ENCODE measurements at places on chromosomes 12 and 14.

- no peak for DNase-seq
Observed at GRCh38 chr14:88379706-88380343, 5.6 kb upstream of the SPATA7 start.

DNA sequence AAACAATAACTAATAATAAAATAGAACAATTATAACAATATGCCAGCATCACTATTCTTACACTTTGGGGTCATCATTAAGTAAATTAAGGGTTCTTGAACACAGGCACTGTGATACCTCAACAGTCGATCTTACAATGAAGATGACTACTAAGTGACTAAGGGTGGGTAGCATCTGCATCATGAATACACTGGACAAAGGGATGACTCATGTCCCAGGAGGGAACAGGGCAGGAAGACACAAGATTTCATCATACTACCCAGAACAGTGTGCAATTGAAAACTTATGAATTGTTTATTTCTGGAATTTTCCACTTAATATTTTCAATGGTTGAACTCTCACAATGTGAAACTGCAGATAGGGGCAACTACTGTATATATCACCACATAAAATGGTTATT is 19.7 kb downstream of the TSPAN19 start:
- DNase-seq: no peak

GRCh38 chr14:24436355-24437019 is 6.1 kb downstream of the SDR39U1 start:
- DNase-seq: no peak

DNA sequence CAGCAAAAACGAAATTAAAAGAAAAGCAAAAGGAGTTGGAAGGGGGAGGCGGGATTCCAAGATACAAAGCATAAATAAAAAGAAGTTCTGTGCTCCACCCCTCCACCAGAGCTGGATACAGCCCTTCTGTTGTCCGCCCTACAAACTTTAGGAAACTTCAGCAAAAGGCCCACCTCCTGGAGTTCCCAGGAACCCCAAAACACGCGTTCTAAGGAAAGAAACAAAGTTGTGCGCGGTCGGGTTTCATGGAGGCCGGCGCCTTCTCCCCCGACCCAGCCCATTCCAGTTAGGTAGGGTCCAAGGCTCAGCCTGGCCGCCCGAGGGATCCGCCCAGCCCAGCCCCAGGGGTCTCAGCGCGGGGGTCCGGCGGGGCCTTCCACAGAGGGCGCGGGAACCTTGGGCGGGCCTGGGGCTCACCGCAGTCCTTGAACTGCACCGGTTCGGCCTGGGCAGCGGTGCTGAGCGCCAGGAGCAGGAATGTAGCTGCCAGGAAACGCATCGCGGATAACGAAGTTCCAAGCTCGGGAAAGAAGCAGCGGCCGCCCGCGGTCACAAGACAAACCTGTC is at the start of gene NPC2:
Gene NPC2 (minus strand): TSS at position 530 of the 567 bp plus-strand sequence. CDS start 31 bp downstream, at position 499.
- DNase-seq: no peak

- no peak for DNase-seq
Observed at GRCh38 chr14:24235804-24236688, 3.3 kb downstream of the GMPR2 start.

DNA sequence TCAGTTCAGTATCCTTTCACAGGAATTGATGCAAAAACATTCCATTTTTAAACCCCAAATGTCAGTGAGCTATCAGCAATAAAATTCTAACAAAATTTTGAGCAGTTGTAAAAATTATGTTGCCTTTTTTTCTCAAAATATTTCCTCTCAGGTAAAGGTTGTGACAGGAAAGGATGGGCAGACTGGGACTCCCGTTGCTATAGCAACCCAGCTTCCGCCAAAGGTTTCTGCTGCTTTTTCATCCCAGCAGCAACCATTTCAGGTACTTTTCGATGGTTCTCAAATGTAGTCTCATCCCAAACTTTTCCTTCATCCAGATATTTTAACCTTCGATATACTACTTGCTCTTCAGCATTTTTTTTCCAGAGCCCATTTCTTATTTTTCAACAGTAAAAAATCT is 13.6 kb downstream of the EP400 start:
- no peak for DNase-seq

DNA sequence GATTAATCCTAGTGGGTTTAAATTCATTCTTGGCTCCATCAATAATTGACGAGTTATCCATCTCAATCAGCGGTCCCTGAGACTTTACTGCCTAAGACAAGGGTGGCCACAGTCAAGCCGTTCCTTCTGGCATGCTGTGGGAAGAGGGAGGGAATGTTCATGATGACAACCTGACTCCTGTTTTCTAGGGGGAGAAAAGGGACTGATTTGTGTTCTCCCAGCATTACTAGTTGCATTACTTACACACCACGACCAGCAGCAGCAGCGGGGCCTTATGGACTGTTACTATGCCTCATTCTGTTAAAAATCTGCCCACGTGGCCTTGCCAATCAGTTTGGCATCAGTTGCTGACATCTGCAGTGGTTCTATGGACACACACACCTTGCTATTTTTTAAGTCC is 29.9 kb downstream of the PLEKHG7 start:
- no peak for DNase-seq

DNA sequence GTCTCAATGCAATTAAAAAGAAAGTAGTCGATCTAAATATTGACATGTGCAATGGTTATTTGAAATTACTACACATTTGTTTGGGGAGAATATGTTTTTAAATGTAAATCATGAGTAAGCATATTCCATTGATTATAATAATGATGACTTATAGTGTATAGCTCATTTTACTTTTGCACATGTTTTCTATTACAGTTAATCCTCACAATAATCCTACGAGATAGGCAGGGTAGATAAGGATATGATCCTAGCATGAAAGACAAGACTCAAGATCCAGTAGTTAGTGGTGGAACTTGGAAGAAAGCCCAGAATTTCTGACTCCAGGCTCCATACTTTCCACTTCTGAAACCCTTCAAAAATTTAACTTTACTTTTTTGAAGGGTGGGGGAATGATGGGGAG is 94.0 kb downstream of the NAV3 start:
- DNase-seq: no peak

- DNase-seq: no peak
Observed at GRCh38 chr14:59439256-59439965, 25.8 kb downstream of the GPR135 start.

DNA sequence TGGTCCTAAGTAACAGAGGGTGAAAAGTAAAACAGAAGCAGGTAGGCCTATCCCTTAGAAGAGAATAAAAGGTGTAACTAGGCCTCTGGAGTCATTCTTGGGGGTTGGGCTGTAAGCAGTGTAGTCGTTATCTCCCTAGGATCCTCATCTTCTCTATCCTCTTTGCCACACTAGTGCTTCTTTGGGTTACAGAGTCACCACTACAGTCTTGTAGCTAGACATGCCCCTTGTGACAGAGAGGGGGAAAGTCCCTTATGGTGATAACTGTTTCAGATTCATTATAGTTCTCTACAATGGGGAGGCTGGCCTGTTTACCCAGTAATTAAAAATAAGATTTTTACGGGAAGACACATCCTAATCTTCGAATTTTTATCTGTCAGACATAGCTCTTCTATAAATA is 16.4 kb upstream of the SRP54 start:
- no peak for DNase-seq

- DNase-seq: no peak
Observed at GRCh38 chr14:67636361-67636919, 16.7 kb downstream of the ARG2 start.

- DNase-seq: no peak
Observed at GRCh38 chr14:37223947-37224474, 26.3 kb downstream of the MIPOL1 start.

- DNase-seq: no peak
Observed at GRCh38 chr14:89805501-89805900, 149.0 kb downstream of the EFCAB11 start.

DNA sequence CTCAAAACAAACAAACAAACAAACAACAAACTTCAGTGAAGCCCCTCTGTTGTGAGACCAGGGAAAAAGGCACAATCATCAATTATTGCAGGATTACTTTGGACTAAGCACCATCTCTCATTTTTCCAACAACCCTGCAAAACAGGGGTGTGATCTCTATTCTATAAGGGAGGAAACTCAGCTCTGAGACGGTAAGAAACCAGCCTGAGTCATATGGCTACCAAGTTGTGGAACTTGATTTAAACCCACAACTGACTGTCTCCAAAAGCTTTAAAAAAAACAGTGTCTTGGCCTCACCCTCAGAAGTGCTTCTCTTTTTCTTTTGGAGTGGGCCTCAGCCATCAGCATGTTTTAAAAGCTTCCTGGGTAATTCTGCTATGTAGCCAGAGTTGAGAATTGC is 49.8 kb downstream of the RIN3 start:
- no peak for DNase-seq

GRCh38 chr12:80107221-80107620 is 7.9 kb downstream of the OTOGL start:
- DNase-seq: no peak

GRCh38 chr12:65631621-65632111 is 192.6 kb upstream of the HMGA2 start:
- DNase-seq: no peak

DNA sequence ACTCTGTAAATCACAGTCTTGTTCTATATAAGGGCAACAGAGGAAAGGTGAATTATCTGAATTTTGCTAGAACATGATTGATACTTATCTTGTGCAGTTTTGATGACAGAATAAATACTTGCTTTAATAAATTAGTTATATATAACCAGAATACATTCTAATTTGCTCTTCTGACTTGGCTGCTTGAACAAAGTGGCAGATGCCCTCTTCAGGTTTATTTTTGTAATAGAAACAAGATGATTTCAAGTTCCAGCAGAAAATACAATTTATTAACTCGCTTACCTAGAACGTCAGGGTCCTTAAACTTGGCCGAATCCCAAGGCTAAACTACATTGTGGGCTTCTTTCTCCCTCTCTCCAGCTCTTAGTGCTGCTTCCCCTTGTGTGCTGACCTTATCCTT is 57.6 kb upstream of the SSTR1 start:
- DNase-seq: no peak

DNA sequence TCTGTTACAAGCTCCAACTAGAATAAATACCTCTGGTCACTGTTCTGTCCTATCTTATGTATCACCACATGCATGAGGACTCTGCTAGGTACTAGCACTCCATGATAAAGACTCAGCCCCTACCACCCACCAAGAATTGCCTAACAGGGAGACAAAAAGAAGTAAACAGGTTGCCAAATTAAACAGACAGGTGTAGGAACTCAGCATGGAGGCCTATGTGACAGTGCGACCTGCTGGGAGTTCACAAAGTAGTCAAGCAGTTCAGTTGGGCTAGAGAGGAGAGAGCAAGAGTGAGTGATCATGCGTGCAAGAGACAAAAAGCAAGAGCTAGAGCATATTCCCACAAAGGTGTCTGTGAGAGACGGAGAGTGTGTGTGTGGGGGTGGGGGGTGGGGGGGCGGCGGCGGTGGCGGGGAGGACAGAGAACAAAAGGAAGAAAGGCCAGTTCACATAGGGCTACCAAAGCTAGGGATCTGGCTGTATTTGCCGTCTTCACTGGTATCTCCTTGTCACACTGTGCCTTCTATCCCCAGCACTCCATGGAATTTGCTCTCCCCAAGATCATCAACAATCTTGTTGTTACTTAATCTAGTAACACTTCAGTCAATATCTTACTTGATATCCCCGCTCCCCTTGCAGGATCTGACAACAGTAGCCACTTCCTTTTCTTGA is 81.2 kb downstream of the SPPL3 start:
- DNase-seq: no peak

DNA sequence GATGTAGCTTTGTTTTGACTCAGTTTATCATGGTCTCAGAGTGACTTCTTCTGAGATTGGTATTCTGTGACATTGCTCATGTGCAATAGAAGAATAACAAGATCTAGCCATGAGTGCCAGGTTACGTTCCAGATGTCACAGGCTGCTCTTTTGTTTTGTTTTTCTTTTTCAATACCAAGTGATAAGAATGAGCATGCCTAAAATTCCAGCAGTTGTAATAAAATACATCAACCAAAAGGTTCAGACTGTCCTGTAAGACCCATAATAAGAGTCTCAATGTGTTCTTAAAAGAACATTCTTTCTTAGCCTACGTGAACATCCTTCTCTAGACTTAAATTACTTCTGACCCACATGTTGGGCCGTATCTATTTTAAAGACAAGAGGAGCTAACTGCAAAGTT is 669.2 kb downstream of the DIO2 start:
- no peak for DNase-seq

DNA sequence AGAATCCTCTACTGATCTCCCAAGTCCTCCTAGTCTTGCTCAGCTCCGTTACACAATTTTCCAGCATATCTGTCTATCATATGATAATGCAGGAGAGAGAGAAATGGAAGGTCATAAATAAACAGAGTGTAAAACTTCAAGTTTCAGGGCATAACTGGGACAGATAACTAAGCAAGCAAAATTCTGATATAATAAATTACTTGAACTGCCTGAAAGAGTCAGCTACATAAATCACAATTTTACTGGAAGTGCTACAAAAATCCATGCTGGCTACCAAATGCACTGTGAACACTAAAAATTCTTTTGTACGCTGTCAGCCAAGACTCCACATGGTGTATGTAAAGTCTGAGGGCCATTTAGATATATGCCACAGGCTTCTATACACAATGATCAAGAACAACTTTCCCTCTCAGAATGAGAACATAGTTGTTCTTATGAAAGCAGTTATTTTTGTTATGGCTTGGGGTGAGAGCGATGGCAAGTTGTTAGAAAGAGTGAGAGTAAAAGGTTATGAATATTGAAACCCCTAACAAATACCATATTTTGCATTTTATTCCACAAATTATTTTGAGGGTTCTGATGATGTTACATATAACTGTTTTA is 41.1 kb downstream of the GRIP1 start:
- no peak for DNase-seq

DNA sequence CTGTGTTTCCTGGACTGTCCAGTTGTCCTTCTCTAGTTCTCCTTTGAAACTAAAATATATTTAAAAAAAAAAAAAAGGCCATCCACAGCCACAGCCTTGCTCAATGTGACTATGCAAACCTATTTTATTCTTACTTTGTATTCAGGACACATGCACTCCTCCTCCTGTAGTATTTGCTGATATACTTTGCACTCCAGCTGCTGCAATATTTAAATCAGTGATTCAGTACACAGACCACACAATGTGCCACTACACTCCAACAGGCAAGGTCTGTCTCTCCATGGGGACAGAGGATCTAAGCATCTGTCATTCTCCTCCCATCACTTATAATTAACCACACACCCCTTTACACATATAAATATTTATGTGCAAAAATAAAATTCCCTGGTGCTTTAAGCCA is 40.2 kb upstream of the CCDC196 start:
- no peak for DNase-seq

DNA sequence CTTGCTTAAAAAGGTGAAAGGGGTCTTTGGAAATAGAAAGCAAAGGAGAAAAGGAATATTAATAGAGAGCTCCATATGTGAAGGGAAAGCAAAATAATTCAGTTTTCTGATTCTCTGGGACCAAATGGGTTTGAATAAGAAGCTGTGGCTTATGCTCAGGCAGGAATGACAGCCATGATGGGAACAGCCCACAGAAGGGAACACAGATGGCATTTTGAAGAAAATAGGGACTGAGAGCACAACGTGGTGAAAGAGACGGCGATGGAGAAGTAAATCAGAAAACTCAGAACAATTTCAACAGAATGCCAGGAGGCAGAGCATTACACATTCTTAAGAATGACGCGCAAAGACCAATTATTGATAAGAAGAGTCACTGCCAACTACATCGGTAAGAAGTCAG is 102.8 kb downstream of the STXBP6 start:
- no peak for DNase-seq
